ENCODE measurements at places on chromosomes 3 and 15. TPM values are rescaled to one million over a fixed set of nuclear protein-coding genes. Genes with fewer than 3 reads are reported as not detected.

Gene C3orf22
- total RNA-seq, result not detected

DNA sequence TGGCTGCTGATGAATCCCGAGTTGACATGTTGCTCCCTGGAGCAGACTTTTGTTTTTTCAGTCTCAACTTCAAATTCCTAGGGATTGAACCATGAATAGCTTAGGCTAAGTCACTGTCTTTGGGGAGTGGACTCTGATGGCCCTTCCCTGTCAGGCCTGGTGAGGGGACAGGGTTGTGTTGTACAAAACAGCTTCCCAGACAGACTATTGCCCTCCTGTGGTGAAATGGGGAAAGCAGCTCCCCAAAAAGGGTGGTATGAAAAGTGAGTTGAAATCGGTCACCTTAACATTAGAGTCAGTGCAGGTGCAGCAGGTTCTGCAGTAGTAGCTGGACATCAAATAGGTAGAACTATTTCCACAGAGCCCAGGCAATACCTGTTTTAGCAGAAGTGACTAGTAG, 775.6 kb downstream of the ROBO2 start:
- no peak for DNase-seq

Gene TNIK
- 27.1 TPM for total RNA-seq

Gene SHISA5
- 93.1 TPM for total RNA-seq

GRCh38 chr3:190166948-190167347, 46.3 kb upstream of the P3H2 start:
- DNase-seq, result no peak

GRCh38 chr3:157830556-157831236, 275.5 kb downstream of the SHOX2 start:
- no peak for DNase-seq

DNA sequence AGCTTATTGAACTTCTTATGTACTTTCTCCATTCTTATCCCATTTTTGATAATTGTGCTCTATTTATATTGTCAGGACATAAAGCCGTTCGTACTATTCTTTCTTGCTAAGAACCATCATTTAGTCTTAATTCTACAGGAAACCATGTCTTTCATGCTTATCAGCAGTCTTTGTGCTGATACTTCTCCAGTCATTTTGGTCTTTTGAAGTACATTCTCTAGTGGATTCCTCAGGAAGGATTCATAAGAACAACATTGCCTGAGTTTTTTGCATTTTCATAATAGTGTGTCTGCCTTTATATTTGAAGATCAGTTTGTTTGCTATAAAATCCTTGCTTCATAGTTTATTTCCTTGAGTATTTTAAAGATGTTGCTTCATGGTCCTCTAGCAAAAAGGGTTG, 126.6 kb upstream of the NEO1 start:
- no peak for DNase-seq

GRCh38 chr15:93671387-93671943, 559.9 kb upstream of the MCTP2 start:
- DNase-seq, result no peak

Gene GABRA5
- total RNA-seq, result not detected

GRCh38 chr15:94386351-94386750, 155.0 kb downstream of the MCTP2 start:
- DNase-seq, result no peak

Gene TMEM212
- not detected for total RNA-seq

Data from activated CD4-positive, alpha-beta memory T cell treated with anti-CD3 and anti-CD28 coated beads for 36 hours (primary cell).